Aorta (tissue), 5 donors: ENCODE measurements at places on chromosomes 6 and 20. TPM values are rescaled to one million over a fixed set of nuclear protein-coding genes. Genes with fewer than 3 reads are reported as not detected.

DNA sequence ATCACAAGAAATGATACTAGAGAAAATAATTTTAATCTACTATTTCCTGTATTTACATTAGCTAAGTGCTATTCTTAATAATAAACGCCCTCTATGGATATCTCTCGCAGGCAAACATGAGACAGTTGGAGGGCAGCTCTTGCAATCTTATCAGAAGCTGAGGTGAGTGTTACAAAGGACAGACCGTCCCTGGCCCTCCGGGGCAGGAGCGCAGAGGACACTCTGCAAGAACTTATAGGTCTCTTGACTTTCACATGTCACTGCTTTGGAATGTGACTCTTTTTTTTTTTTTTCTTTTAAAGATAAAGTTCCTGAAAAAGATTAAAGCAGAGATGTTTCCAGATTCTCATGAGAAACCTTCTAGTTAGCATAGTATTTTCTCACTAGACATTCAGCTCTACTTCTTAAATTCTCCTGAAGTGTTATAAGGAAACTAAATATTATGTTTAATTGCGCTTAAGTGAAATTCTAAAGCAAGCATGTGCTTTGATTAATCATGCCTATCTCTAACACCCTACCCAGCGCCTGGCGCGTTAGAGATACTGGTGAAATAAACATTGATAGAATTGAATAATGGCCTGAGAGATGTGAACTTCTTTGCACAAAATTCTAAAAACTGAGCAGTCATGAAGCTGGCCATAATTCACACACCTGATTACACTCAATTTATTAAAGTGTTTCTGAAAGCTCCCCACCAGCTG lies 57.4 kb downstream of the SYTL3 start:
- no peaks in the 10 kb centered on the region for H3K4me1 ChIP-seq
- H3K27ac ChIP-seq = peak overlapping the region; percentile 18
- no peak for DNase-seq
- no peaks in the 10 kb centered on the region for H3K36me3 ChIP-seq
- H3K4me3 ChIP-seq = no peak overlapping the region

DNA sequence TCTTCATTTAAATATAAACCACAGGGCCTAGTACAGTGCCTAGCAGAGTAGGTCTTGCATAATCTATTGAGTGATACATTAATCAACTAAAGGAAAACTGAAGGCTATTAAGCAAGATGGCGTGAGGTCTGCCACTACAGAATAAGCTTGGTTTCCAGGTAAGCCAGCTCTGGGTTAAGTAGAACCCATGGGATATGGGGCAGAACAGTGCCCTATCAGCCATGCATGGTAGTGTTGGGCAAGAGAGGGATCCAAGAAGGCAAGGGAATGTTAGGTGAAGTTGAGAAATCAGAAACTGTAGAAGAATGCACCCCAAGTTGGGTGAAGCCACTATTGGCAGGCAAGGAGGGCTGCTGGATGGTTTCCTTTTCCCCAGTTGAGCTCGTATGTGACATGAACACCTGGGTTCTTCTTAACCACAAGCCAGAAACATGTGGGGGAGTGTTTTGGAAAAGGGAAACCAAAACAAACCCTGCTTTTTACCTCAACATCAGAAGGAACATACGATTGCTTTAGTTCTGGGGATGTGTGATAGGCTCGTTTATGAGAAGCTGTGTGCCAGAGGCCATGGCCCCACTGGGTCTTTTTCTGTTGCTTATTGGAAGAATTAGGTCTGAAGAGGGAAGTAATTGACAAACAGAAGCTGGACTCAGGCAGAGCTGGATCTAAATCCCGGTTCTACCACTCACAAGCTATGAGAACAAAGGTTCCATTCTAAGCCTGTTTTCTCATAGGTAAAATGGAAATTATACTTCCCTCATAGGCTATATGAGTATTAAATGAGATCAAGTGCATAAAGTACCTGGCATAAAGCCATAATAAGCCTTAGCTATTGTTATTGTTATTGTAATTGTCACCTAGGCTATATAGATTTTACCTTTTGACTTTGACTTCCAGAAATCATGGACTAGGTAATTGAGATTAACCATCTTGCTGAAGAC lies 33.5 kb downstream of the NEDD9 start:
- H3K36me3 ChIP-seq = no peaks in the 10 kb centered on the region
- H3K27me3 ChIP-seq = no peaks in the 10 kb centered on the region
- H3K4me3 ChIP-seq = no peak overlapping the region
- peak overlapping the region; percentile 37 for H3K27ac ChIP-seq
- no peak for DNase-seq
- H3K4me1 ChIP-seq = peaks cover 15% of the 10 kb centered on the region

DNA sequence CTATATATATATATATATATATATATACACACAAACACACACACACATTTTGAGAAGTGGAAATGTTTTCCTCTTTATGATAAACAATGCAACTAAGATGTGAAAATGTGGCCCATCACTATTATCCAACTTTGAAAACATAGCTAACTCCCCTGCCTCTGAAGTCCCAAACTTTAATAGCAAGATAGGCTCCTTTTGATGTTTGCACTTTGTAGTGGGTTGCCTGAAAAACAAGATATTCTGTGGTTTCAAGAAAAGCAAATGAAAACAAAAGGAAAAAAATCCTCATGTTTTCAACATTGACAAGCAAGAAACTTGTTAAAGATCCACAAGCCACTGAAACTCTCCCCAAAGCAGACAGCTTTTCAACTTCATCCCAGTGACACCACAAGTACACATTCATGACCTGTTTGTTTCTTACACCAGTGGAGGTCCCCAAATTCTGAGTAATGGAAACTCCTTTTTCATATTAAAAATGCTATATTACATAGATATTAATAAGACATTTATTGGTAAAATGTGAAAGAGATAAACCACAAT lies 90.0 kb downstream of the IPCEF1 start:
- H3K36me3 ChIP-seq = no peaks in the 10 kb centered on the region
- no peak overlapping the region for H3K4me3 ChIP-seq
- no peaks in the 10 kb centered on the region for H3K27me3 ChIP-seq
- no peaks in the 10 kb centered on the region for H3K4me1 ChIP-seq
- H3K27ac ChIP-seq = no peak overlapping the region

DNA sequence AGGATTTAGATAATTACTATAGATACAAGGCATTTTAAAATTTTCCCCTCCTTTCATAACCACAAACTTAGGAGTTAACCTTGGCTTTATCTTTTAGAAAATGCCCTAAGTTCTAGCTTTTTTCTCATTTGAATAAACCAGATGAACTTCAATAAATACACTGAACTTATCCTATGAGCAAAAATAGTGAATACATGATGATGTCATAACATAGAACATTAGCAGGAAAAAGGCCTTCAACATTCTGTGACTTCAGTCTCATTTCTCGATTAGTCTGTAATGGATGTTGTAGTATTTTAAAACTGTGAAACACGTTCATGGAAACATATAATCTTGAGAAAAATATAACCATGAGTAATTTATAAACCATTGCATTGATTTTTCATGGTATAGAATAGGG lies 550.7 kb downstream of the PKHD1 start:
- no peak overlapping the region for H3K27ac ChIP-seq
- H3K4me3 ChIP-seq = no peak overlapping the region
- H3K27me3 ChIP-seq = peaks cover 2% of the 10 kb centered on the region
- H3K36me3 ChIP-seq = no peaks in the 10 kb centered on the region

GRCh38 chr6:109441069-109441816 lies 719 bp downstream of the SMPD2 start:
- H3K4me3 ChIP-seq = peak overlapping the region; percentile 63
- H3K27me3 ChIP-seq = no peaks in the 10 kb centered on the region
- H3K36me3 ChIP-seq = peaks cover 2% of the 10 kb centered on the region
- H3K4me1 ChIP-seq = no peaks in the 10 kb centered on the region
- peak overlapping the region; percentile 35 for H3K27ac ChIP-seq
- DNase-seq = peak; percentile 80

DNA sequence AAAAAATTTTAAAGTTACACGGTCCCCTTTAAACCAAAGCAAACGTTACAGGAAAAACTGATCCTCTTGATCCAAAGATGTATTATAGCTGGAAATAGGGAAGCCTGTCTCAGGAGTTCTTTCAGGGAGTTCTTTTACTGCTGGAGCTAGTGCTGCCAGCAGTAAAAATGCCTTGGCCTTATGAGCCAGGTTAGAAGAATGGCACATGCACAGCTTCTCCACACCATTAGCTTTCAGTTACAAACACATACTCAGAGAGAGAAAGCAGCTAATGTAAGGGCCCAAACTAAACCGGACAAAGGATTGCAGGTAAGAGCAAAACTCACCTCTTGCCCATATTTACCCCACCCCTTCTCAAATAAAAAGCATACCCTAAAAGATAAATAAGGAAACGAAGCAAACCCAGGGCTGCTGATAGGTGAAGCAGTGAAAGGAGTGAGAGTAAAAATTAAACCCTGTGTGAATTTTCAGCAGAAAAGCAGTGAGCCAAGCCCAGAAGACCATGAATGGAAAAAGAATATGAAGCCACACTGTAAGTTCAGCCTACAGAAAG lies 19.0 kb downstream of the TBC1D20 start:
- no peak for DNase-seq
- H3K27me3 ChIP-seq = no peaks in the 10 kb centered on the region
- H3K36me3 ChIP-seq = peaks cover 10% of the 10 kb centered on the region
- no peaks in the 10 kb centered on the region for H3K4me1 ChIP-seq
- H3K27ac ChIP-seq = no peak overlapping the region
- no peak overlapping the region for H3K4me3 ChIP-seq

Gene C4B
- total RNA-seq = 225 TPM

Gene FUT9
- not detected for total RNA-seq

GRCh38 chr6:35069262-35069661 lies 71.9 kb downstream of the TCP11 start:
- no peak overlapping the region for H3K4me3 ChIP-seq
- H3K27me3 ChIP-seq = no peaks in the 10 kb centered on the region
- H3K4me1 ChIP-seq = no peaks in the 10 kb centered on the region
- no peak overlapping the region for H3K27ac ChIP-seq

DNA sequence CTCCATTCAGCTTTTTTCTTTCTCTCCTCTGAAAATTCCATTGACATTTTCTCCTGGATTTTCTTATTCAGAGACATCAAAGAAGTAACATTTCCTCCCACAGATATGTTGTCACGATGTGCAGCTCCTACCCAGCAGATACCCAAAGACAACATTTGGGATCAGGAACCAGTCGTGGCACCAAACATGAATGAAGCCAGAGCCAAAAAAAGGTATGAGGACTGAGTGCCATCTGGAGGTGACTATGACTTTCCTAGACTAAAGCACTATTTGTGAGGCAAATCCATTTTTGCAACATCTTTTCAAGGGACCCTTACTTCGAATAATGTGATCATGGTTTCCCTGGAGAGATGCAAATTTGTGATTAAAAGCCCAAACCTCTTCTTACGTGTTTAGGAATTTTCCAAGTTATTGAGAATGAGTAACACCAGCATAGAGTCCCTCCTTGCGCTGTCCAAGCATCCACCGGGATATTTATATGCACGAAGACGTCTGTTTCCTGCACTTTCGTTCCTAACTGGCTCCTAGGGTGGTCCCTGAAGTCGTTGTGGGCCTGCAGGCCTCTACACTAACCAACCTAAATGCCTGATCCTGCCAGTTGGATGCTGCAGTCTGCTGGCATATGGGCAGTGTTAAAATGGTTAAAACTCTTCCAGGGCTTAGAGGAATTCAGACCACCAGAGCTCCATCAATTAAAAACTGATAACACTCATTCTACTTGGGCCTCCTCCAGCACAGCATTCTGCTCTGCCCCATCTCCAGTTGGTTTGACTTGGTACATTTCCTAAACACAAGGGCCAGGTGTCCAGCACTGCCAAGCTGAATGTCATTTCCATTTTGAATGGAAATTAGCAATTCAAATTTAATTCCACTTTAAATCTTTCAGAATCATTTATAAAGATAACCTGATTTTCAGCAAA lies 256.6 kb downstream of the C6orf118 start:
- no peak overlapping the region for H3K27ac ChIP-seq
- H3K36me3 ChIP-seq = no peaks in the 10 kb centered on the region
- H3K4me1 ChIP-seq = no peaks in the 10 kb centered on the region

- H3K4me1 ChIP-seq = peaks cover 2% of the 10 kb centered on the region
- no peaks in the 10 kb centered on the region for H3K27me3 ChIP-seq
- DNase-seq = no peak
- H3K27ac ChIP-seq = no peak overlapping the region
- H3K36me3 ChIP-seq = peaks cover 2% of the 10 kb centered on the region
- H3K4me3 ChIP-seq = no peak overlapping the region
Observed at GRCh38 chr6:134035823-134036296, 16.6 kb downstream of the SLC2A12 start.

DNA sequence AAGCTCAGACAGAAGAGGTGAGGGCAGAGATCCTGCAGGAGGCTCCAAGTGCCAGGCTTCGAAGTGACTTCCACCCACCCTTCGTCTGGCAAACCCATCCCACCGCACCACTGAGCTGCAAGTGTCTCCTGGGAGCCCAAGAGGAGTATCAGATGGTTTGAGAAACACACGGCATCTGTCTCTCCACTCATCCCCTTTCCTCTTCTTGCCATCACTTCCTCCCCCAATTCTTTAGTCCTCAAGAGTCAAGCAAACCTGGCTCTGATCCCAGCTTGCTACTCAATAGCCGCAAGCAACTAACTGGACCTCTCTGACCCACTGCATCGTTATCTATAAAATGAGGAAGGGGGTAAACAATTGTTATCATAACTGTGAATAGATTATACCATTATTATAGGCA lies 142.1 kb downstream of the BMP7 start:
- H3K4me1 ChIP-seq = no peaks in the 10 kb centered on the region
- H3K27me3 ChIP-seq = no peaks in the 10 kb centered on the region
- no peak for DNase-seq
- H3K36me3 ChIP-seq = no peaks in the 10 kb centered on the region

Gene ZBTB12
- 1.8 TPM for total RNA-seq

Gene GABBR1
- total RNA-seq = 91.6 TPM

DNA sequence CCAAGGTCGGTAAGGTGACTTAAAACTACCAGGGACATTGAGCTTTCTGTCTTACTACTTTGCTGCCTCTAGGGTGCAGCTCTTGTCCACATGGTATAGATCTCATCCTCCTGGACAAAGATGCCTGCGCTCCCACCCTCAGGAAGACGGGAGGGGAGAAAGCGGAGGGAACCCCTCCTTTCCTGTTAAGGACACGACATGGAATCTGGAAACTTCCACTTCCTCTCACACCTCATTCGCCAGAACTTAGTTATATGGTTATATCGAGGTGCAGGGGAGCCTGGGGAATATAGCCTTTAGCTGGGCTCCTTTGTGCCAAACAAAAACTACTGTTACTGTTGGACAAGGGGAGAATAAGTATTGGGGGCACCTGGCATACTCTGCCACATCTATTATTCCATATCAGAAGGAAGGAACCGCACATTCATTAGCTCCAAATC lies 224.3 kb upstream of the TSHZ2 start:
- no peak overlapping the region for H3K4me3 ChIP-seq
- no peak overlapping the region for H3K27ac ChIP-seq
- no peak for DNase-seq
- H3K27me3 ChIP-seq = no peaks in the 10 kb centered on the region
- H3K4me1 ChIP-seq = no peaks in the 10 kb centered on the region
